ENCODE measurements at places on chromosomes 3 and 15.

DNA sequence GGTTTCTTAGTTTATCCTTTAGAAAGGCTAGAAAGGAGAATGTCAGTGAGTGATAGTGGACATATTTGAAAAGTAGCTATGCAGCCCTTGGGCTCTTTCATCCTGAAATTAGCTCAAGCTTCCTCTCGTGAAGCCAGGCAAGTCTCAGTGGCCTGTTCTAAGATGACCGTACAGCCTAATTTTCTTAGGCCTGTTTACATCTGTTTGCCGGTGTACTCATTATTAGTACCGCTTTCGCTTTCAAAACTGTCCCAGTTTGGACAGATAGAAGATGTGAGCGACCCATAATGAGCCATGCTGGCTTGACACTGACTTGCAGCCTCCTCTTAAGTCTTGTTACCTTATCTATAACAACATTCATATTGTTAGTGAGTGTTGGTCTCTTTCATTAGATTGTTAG lies 5.7 kb upstream of the ARL14 start:
- no peak for DNase-seq

GRCh38 chr15:75203017-75203907 lies 1.6 kb downstream of the C15orf39 start:
- DNase-seq, result no peak

DNA sequence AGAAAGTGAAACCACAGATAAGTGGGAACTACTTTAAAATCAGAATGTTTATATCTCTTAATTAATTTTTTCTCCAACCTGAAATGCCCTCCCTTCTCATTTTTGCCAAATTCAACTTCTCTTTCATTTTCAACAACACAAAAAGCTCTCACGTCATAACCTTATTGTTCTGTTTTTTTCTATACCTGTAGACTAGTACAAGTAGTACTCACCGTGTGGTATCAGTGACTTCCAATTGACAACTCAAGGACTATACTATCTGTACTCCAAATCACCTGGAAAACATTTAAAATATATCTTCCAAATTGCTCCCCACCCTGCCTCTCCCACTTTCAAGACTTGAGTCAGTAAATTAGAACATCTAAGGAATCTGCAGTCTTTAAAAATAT lies 72.8 kb upstream of the ZNF280D start:
- DNase-seq, result no peak

GRCh38 chr3:60956729-60957128 lies 294.5 kb downstream of the FHIT start:
- no peak for DNase-seq

GRCh38 chr15:59532770-59533379 lies 78.7 kb upstream of the GCNT3 start:
- DNase-seq, result no peak

DNA sequence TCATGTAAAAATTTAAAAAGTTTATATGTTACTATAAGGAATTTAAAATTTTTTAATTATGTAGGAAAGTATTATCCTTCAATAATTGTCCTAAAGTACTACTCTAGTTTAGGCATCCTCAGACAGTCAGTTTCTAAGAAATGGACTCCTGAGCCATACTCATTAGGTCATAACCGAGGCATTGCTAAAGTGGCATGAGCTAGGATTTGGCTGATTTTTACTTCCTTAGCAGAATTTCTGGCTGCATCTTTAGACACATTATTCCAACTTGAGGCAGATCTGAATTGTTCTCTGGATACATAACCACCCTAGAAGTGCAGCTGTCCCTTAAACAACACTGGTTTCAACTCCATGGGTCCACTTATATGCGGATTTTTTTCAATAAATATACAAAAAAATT lies 38.3 kb downstream of the IFT57 start:
- DNase-seq, result no peak

- DNase-seq, result no peak
Observed at GRCh38 chr3:25465266-25465860, 37.3 kb downstream of the RARB start.

- no peak for DNase-seq
Observed at GRCh38 chr3:47601281-47601680, 22.6 kb upstream of the CSPG5 start.

DNA sequence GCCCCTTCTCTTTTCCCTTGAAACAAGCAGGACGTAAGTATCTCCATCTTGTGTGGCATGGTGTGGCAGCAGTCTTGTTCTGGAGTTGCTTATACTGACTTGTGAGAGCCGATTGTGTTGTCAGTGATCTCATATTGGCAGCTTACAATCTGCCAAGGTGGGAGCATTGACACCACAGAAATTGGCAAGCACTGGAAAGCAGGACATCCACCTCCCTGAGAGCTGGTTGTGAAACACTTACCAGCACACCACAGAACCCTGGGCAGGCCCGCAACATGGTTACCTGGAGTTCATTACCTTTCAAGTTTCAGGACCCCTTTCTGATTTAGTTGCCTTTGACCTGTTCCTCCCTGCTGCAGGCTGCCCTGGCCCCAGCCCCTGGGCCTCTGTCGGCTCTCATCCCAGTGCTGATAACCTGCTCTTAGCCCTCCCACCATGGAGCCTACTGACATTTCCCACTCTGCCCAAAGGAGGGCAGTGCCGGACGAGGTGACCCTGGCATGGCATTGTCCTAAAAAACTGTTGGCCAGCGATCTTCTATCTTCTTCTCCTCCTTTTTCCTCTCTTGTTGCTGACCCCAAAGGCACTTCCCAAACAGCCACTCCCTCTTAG lies 10.6 kb upstream of the ATP2B2 start:
- DNase-seq, result no peak

- DNase-seq, result no peak
Observed at GRCh38 chr3:146280864-146281263, 30.0 kb upstream of the PLSCR4 start.

GRCh38 chr3:15094187-15094875 lies 4.6 kb downstream of the RBSN start:
- no peak for DNase-seq

DNA sequence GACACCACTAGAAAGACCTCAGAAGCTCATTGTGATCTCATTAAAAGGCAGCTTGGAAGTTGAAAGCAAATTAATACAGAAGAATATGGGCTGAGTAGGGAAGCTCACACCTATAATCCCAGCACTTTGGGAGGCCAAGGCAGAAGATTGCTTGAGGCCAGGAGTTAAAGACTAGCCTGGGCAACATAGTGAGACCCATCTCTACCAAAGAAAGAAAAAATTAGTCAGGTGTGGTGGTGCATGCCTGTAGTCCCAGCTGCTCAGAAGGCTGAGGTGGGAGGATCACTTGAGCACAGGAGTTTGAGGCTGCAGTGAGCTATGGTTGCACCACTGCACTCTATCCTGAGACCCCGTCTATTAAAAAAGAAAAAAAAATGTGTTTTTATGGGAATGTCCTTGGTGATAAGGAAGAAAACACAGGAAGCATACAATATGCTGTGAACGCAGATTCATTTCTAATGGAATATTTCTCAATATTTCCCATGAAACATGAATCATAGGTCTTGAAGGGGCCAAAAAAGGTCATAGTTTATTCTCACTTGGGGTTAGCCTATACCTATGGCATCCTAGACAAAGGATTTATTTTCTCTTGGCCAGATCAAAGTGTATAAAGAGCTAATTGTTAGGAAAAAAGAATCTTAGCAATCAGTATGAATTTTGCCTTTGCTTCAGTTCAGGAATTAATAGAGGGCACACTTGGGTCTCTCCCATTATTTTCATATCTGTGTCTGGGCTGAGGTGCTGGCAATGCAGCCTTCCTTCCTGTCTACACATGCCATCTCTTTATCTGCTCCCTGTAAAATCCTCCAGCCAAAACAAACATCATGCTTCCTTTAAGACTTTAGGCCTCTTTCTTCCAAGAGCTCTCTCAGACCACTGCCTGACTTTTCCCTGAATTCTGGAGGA lies 98.2 kb downstream of the FNDC3B start:
- DNase-seq, result no peak
